Pancreas (tissue), 10 donors: ENCODE measurements at places on chromosomes 2 and 18. TPM values are rescaled to one million over a fixed set of nuclear protein-coding genes. Genes with fewer than 3 reads are reported as not detected.
A peak's percentile ranks its signal among the peaks of the same experiment; 100 is the strongest.

GRCh38 chr18:5824370-5824984 lies 70.8 kb downstream of the TMEM200C start:
- H3K36me3 ChIP-seq = no peaks in the 10 kb centered on the region
- no peak for DNase-seq
- H3K27ac ChIP-seq = no peak overlapping the region

DNA sequence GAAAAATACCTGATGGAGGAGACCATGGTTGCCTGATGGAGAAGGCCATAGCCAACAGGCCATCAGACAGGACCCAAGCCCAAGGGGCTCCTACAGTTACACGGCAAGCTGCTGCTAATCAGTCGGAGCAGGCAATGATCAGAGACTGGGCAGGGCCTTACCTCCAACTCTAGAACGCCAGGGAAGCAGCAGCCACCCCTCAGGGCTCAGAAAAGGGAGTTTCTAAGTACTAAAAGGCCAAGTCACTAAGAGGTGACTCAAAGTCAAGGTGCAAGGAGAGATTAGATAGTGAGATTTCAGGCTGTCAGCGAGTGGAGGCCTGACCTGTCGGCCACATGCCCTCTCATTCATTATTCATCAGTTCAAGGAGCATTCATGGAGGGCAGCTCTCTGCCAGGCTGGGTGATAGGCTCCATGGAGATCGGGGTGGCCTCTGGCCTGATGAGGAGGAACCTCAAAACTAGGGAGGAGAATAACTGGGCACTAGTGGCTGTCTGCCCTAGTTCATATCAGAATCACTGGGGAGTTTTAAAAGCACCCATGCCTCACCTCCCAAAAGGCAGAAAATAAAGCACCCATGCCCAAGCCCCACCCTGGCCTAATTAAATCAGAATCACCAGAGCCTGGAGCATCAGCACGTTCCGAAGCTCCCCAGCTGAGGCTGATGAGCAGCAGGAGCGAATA lies 3.6 kb downstream of the VIL1 start:
- H3K27me3 ChIP-seq = no peaks in the 10 kb centered on the region
- H3K27ac ChIP-seq = no peak overlapping the region
- no peak for DNase-seq
- no peak overlapping the region for H3K4me3 ChIP-seq
- no peaks in the 10 kb centered on the region for H3K36me3 ChIP-seq
- H3K4me1 ChIP-seq = no peaks in the 10 kb centered on the region

GRCh38 chr18:44786688-44787087 lies 106.0 kb downstream of the SETBP1 start:
- DNase-seq = no peak
- no peaks in the 10 kb centered on the region for H3K27me3 ChIP-seq
- peaks cover 43% of the 10 kb centered on the region for H3K4me1 ChIP-seq

DNA sequence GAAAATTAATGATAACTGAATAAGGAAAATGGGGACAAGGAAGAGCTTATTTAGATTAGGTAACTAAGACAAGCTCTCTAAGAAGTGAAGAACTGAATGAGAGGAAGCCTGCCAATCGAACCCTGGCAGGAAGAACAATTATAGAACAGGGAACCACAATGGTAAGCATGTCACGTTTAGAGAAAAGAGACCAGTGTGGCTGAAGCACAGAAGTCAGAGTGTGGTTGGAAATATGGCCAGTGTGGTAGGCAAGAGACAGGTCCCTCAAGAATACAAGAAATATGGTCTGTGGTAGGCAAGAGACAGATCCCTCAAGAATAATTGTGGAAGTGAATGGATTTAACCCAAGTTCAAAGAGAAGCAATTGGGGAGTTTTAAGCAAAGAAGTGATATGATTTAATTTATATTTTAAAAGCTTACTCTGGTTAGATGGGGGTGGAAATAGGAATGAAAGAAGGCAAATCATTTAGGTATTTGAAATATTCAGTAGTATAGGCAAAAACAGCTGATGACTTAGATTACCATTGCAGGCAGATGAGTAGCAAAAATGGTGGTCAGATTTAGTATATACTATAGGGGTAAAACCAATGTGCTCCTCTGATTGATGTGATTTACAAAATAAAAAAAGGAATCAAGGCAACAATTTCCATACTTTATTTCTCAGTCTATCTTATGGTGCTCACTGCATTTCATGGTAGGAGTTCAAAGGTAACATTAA lies 38.8 kb upstream of the ERMN start:
- H3K36me3 ChIP-seq = no peaks in the 10 kb centered on the region
- H3K27me3 ChIP-seq = no peaks in the 10 kb centered on the region
- H3K4me1 ChIP-seq = no peaks in the 10 kb centered on the region
- DNase-seq = no peak
- H3K27ac ChIP-seq = no peak overlapping the region

DNA sequence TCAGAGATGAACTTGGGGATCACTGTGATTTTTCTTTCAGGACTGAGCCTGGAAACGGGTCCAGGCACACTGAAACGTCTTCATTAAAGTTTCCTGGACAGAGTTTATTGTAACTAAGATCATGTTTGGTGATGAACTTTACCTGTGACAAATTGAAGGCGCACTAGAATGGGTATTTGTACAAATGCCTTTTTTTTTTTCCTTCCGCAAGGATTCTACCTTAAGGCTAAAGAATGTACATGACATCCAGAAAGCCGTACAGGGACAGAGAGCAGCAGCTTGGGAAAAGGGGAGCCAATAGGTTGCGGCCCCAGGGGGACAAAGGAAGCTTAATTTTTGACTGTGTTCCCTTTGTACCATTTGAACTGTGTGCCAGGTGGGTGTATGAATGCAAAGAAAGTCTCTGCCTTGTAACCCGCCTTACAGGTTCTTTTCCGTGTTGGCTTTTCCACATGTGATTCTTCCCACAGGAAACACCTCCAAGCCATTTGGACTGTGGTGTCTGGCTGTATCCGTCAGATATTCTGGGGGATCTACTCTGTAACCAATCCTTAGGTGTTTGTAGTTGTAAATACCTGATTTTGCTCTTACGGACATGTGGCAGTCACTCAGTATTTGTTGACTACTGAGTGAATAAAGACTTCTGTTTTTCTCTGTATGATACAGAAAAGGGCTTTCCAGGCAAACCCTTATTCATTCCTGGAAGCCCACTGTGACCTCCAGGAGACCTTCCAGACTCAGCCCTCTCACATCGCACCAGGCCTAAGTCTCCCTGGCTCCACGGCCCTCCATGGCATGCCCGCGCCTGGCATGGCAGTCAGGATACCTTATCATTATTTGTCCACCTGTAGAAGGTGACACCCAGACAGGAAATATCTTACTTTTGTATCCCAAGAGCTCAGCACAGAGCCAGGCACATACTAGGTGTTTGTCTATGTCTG lies 1.1 kb downstream of the LRRFIP1 start:
- H3K36me3 ChIP-seq = no peaks in the 10 kb centered on the region
- H3K4me1 ChIP-seq = peaks cover 3% of the 10 kb centered on the region
- peak overlapping the region; percentile 40 for H3K4me3 ChIP-seq
- no peak overlapping the region for H3K27ac ChIP-seq
- DNase-seq = no peak
- no peaks in the 10 kb centered on the region for H3K27me3 ChIP-seq

The C2orf74 gene
- total RNA-seq = 2.7 TPM

GRCh38 chr2:11387100-11387390 lies 42.6 kb upstream of the ROCK2 start:
- no peak overlapping the region for H3K4me3 ChIP-seq
- H3K36me3 ChIP-seq = no peaks in the 10 kb centered on the region

DNA sequence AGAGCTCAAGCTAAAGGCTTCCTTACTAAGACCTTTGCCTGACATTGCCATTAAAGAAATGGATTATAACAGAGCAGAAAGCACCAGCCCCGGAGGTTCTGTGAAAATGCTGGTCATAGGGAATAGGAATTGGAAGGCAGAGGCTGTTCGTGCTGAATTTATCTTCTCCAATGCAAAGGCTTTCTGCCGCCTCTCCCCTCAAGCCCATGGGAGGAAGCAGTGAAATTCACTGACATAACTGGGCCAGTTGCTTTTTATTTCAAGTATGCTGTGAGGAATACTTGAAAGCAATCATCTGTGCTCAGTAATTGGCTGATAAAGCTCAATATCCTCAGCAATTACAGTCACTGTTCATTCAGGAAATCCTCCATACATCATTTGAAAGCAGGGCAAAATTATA lies 85.4 kb upstream of the LINC00305 start:
- H3K27me3 ChIP-seq = no peaks in the 10 kb centered on the region
- no peaks in the 10 kb centered on the region for H3K36me3 ChIP-seq
- H3K4me3 ChIP-seq = no peak overlapping the region
- DNase-seq = no peak
- no peaks in the 10 kb centered on the region for H3K4me1 ChIP-seq

The LINC00305 gene
- not detected for total RNA-seq

- no peak overlapping the region for H3K27ac ChIP-seq
- DNase-seq = no peak
- no peaks in the 10 kb centered on the region for H3K36me3 ChIP-seq
- H3K4me3 ChIP-seq = no peak overlapping the region
- H3K4me1 ChIP-seq = no peaks in the 10 kb centered on the region
Measured at GRCh38 chr2:65775839-65776238, 343.4 kb upstream of the SPRED2 start.

The TRABD2A gene
- 0.38 TPM for total RNA-seq

GRCh38 chr2:5977477-5977876 lies 285.3 kb downstream of the SOX11 start:
- no peaks in the 10 kb centered on the region for H3K4me1 ChIP-seq
- DNase-seq = no peak
- H3K27ac ChIP-seq = no peak overlapping the region

- H3K36me3 ChIP-seq = no peaks in the 10 kb centered on the region
- H3K4me3 ChIP-seq = no peak overlapping the region
- no peaks in the 10 kb centered on the region for H3K4me1 ChIP-seq
- no peak for DNase-seq
- H3K27ac ChIP-seq = no peak overlapping the region
Measured at GRCh38 chr2:136582628-136583205, 182.6 kb upstream of the THSD7B start.

DNA sequence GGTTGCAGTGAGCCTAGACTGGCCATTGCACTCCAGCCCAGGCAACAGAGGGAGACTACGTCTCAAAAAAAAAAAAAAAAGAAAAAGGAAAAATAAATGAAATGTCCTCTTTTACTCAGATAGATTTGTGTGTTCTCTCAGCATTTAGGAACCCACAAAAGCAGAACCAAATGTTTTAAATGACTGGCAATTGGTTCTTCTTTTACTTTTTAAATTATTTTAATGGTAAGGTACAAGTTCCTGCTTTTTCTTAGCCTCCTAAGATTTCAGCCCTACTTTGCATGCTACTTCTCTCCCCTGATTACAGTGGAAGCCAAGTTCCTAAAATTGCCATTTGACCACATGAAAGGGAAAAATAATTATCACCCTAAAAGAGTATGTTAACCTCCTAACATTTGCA lies 23.5 kb downstream of the SRSF7 start:
- no peak overlapping the region for H3K27ac ChIP-seq
- no peak overlapping the region for H3K4me3 ChIP-seq
- DNase-seq = no peak
- H3K27me3 ChIP-seq = no peaks in the 10 kb centered on the region

GRCh38 chr2:24626131-24626530 lies 135.1 kb downstream of the NCOA1 start:
- H3K4me1 ChIP-seq = peaks cover 7% of the 10 kb centered on the region
- H3K4me3 ChIP-seq = no peak overlapping the region
- no peaks in the 10 kb centered on the region for H3K36me3 ChIP-seq
- no peak for DNase-seq

The KIAA2012 gene
- total RNA-seq = not detected

DNA sequence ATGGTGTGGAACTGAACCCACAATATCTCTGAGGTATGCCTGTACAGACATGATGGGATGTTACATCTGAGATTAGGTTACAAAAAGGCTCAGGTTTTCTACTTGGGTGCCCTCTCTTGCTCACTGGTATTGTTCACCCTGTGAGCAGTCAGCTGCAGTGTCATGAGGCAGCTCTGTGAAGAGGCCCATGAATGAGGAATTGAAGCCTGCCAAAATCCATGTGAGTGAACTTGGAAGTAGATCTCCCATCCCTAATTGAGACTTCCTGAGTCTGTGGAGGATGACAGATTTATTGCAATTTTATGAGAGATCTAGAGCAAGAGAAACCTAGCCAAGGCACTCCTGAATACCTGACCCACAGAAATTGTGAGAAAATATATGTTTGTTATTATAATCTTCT lies 404.9 kb upstream of the ZEB2 start:
- H3K27me3 ChIP-seq = no peaks in the 10 kb centered on the region
- H3K36me3 ChIP-seq = no peaks in the 10 kb centered on the region
- no peak overlapping the region for H3K4me3 ChIP-seq
- DNase-seq = no peak
- no peak overlapping the region for H3K27ac ChIP-seq
- no peaks in the 10 kb centered on the region for H3K4me1 ChIP-seq

- H3K4me1 ChIP-seq = no peaks in the 10 kb centered on the region
- DNase-seq = no peak
- H3K27me3 ChIP-seq = no peaks in the 10 kb centered on the region
- H3K36me3 ChIP-seq = no peaks in the 10 kb centered on the region
- no peak overlapping the region for H3K27ac ChIP-seq
- H3K4me3 ChIP-seq = no peak overlapping the region
Measured at GRCh38 chr2:15647622-15648590, 56.2 kb downstream of the DDX1 start.

- H3K4me1 ChIP-seq = no peaks in the 10 kb centered on the region
- no peak overlapping the region for H3K4me3 ChIP-seq
- no peak for DNase-seq
- no peaks in the 10 kb centered on the region for H3K36me3 ChIP-seq
- H3K27me3 ChIP-seq = no peaks in the 10 kb centered on the region
- H3K27ac ChIP-seq = no peak overlapping the region
Measured at GRCh38 chr2:106853631-106854030, 32.3 kb downstream of the ST6GAL2 start.

GRCh38 chr18:27860701-27861107 lies 316.2 kb downstream of the CDH2 start:
- no peaks in the 10 kb centered on the region for H3K4me1 ChIP-seq
- H3K4me3 ChIP-seq = no peak overlapping the region
- no peak overlapping the region for H3K27ac ChIP-seq
- no peaks in the 10 kb centered on the region for H3K36me3 ChIP-seq
- H3K27me3 ChIP-seq = no peaks in the 10 kb centered on the region

DNA sequence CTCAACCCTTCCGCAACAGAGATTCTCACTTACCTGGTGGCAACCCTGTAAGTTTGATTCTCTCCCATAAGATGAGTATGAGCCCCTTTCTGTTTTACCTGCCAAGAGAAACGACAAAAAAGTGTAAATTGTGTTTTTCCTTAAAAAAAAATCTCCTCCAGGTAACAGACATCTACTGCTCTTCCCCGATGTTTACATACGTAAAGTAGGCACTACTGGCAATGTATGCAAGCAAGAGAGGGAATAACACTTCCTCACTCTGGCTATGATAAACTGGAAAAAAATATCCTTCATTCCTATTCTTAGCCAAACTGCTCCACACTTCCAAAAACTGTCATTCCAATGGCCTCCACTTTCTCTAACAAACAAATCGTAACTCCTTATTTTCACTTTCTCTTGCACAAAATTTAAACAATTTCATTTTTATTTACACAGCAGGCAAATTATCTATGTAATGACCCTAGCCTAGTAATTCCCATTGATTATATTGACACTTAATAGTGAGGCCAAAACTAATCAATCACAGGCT lies 184.5 kb downstream of the TCF4 start:
- H3K36me3 ChIP-seq = no peaks in the 10 kb centered on the region
- H3K4me3 ChIP-seq = no peak overlapping the region
- no peak for DNase-seq
- no peaks in the 10 kb centered on the region for H3K27me3 ChIP-seq
- H3K27ac ChIP-seq = peak overlapping the region; percentile 6
- H3K4me1 ChIP-seq = peaks cover 4% of the 10 kb centered on the region

- H3K36me3 ChIP-seq = no peaks in the 10 kb centered on the region
- no peak for DNase-seq
- H3K27me3 ChIP-seq = no peaks in the 10 kb centered on the region
- no peak overlapping the region for H3K4me3 ChIP-seq
- no peaks in the 10 kb centered on the region for H3K4me1 ChIP-seq
- no peak overlapping the region for H3K27ac ChIP-seq
Measured at GRCh38 chr18:55206927-55207326, 247.7 kb upstream of the CCDC68 start.
